ENCODE measurements at places on chromosomes 3 and 15.

DNA sequence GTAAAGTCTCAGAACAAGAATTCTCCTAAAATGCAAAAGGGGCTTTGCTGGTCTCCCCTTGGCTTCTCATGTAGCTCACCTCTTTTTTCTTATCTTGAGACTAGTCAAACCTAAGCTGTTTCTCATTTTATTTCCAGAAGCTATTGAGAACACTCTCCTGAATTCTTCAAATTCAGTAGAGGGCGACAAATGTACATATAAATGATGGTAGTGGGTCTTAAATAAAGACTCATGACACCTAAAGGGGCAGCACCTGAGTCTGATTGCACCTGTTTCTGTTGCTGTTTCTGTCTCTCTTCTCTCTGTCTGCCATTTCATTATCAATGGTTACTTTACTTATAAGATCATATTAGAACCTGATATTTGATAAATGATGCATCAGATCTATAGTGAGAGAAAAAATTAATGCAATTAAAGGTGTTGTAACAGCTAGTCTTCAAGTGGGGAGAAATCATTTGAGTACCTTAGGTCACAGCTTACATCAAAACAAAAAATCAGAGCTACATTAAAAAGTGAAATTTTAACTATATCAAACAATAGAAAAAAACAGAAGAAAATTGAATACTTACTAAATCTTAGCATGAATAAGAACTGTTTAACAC lies 7.0 kb downstream of the ADIPOQ start:
- DNase-seq, result no peak

GRCh38 chr15:85462029-85462428 lies 81.6 kb downstream of the AKAP13 start:
- DNase-seq, result no peak

GRCh38 chr3:107275511-107275910 lies 101.7 kb upstream of the CCDC54 start:
- DNase-seq, result no peak

DNA sequence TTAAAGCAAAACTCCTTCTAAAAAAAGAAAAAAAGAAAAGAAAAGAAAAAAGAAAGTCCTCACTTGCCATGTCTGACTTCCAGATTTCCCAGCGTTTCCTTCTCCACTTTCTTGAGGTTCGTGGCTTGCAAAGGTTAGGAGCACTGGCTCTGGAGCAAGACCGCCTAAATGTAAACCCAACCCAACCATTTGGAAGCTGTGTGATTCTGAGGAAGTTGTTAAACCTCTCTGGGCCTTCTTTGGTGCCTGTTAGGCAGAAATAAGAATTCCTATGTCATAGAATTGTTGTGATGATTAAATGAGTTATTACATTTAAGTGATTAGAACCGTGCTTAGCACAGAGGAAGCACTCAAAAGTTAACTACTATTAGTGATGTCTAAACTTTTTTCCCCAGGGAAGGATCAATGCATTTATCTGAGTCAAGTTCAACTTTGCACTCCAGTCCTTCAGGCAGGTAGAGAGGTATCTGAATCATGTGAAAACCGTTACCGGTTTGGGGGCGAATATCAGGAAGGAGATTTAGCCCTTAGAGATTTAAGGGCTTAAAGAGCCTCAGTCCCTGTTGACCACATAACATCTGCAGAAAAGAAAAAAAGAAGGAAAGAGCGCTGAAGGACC lies 78.3 kb upstream of the HES1 start:
- no peak for DNase-seq
